ENCODE measurements at places on chromosomes 1 and 21.

DNA sequence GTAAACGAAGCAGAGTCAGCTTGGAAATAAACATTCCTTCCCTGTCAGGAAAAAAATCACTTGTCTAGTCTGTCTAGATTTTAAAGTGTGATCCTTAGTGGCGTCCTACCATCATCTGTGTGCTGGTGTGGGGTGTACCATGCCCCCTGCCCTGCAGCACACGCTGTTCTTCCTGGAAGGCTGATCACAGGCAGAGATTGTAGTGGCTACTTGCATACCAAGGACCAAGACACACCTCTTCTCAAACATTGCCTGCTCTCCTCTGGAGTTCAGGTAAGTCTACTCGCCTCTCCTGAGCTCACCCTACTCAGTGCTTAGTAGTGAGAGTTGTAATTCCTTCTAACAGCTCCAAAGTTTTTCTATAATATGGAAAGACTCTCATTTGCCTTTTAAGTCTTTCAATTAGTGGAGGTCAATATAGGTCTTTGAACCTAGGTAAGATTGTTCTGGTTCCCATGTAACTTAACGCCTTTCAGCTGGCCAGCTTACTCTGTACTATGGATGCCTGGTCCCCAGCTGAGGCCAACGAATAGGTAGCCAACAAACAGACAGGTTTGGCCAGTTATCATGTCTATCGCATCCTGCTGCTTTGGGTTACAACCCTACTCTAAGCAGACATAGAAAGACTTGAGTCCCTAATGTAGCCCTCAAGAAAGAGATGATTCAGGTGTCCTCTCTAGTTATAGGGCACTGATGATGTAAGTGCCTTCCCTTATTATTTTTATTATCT, 55.4 kb downstream of the XCL1 start:
- DNase-seq, result no peak

DNA sequence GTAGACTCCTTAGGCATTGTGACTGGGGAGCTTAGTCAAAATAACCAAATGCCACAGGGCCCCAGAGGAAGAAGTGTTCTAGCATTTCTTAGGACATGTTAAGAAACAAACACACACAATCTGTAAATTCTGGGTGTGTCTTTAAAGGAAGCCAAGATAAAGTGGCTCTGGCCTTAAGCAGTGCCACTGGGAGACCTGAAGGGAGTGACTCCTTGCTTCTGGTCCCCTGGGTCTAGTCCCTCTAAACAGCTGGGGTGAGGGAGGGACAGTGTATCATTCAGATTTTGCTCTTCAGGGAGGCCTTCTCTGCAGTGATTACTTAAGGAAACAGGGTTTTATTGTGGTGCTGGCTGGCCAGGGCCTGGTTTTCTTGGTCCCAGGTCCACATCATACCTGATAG, 9.1 kb upstream of the PROK1 start:
- DNase-seq, result no peak

- DNase-seq, result peak; percentile 0
Observed at GRCh38 chr21:22223385-22223784, 1225.2 kb downstream of the NCAM2 start.

GRCh38 chr1:109878531-109879104, 32.0 kb upstream of the CSF1 start:
- DNase-seq, result no peak

DNA sequence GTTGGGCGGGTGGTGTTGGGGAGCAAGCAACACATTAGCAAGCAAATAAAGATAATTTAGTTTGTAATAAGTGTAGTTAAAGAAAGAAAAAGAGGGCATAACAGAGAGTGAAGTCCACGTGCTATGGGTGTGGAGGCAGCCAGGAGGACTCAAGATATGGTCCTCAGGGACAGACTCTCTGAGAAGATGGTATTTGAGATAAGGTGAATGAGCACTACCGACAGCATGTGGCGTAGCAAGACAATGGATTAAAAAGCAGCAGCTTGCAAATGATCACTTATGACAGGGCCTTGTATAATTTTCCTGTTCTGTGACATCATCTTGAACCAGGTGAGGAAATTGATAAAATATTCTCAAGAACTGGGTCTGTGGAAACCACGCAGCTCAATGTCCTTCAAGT, 487.8 kb downstream of the PCP4 start:
- no peak for DNase-seq

- DNase-seq, result peak; percentile 62
Observed at GRCh38 chr1:170318141-170318540, 172.4 kb downstream of the NTMT2 start.

GRCh38 chr1:36352910-36353878, 29.7 kb upstream of the EVA1B start:
- DNase-seq, result peak; percentile 40

- DNase-seq, result no peak
Observed at GRCh38 chr1:31432592-31433395, 19.8 kb downstream of the SERINC2 start.

- DNase-seq, result peak; percentile 74
Observed at GRCh38 chr1:179141592-179142251, 59.9 kb downstream of the TOR3A start.
